Upper lobe of right lung (tissue), 1 donor: ENCODE measurements at places on chromosomes 7 and 10. TPM values are rescaled to one million over a fixed set of nuclear protein-coding genes. Genes with fewer than 3 reads are reported as not detected.

- no peaks in the 10 kb centered on the region for H3K27me3 ChIP-seq
- H3K36me3 ChIP-seq, result peaks cover 25% of the 10 kb centered on the region
- no peak overlapping the region for H3K27ac ChIP-seq
- no peaks in the 10 kb centered on the region for H3K4me1 ChIP-seq
These were observed 8.9 kb downstream of the AKR1E2 start for GRCh38 chr10:4834898-4835405.

DNA sequence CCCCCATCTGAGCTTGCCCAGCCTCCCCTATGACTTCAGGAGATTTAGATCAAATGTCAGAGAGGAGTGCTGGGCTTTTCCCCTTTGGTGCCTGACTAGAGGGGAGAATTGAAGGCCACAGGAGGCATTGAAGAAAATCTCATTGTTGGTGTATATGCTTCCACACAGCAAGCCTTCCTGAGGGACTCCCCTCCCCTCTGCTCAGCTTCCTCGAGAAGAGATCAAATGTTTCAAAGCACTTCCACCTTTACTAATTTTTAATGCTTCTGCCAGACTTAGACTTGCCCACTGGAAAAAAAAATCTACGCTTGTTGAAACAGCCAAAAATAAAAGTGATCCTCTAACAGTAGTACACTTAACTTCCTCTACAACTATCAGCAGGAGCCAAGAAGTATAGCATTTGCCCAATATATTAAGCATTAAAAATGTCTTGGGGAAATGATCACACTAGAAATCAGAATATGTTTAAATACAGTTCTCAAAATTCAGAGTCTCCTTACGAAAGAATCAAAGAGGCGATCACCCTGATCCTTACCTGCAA lies 79.3 kb downstream of the FZD1 start:
- no peaks in the 10 kb centered on the region for H3K27me3 ChIP-seq
- no peak overlapping the region for H3K4me3 ChIP-seq
- H3K4me1 ChIP-seq, result peaks cover 18% of the 10 kb centered on the region
- H3K27ac ChIP-seq, result no peak overlapping the region
- no peak for DNase-seq

DNA sequence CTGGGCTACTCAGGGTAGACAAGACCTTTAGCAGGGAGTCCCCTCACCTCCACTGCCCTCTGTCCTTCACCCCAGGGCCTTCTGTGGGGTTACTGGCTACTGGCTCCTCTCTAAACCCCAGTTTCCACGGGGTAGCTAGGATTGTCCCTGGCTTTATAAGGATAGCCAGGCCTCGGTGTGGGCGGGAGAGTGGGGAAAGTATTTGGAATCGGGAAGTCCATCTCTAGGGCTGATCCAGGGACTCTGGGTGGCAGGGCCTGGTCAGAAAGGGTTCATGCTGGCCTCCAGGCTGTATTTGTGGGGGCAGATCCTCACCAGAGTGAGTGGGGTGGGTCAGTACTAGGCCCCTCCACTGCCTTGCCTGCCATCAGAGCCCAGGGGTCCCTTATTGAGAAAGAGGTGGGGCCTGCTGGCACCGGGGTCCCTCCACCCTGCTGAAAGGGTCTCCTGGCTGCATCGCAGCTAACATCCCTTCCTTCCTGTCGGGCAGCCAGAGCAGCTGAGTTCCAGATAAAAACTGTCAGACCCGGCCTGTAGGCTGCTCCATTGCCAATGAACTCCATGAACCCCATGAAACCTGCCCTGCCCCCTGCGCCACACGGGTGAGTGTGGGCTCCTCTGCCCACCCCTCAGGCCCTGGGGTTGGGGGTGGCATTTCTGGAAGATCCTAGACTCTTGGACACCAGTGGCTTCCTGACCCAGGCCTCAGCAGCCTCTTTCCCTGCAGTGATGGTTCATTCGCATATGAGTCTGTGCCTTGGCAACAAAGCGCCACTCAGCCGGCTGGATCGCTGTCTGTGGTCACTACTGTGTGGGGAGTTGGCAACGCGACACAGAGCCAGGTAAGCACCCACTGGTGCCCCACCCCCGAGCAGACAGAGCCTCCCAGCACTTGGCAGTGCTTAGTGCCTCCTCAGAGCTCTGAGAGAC lies 7.3 kb downstream of the ZMIZ2 start:
- peaks cover 35% of the 10 kb centered on the region for H3K36me3 ChIP-seq
- peaks cover 41% of the 10 kb centered on the region for H3K4me1 ChIP-seq
- no peaks in the 10 kb centered on the region for H3K27me3 ChIP-seq
- DNase-seq, result peak; percentile 66
- peak overlapping the region; percentile 60 for H3K27ac ChIP-seq
- H3K4me3 ChIP-seq, result no peak overlapping the region

GRCh38 chr10:131556061-131556896 lies 244.8 kb upstream of the TCERG1L start:
- H3K36me3 ChIP-seq, result no peaks in the 10 kb centered on the region
- H3K27me3 ChIP-seq, result no peaks in the 10 kb centered on the region
- no peak overlapping the region for H3K27ac ChIP-seq

DNA sequence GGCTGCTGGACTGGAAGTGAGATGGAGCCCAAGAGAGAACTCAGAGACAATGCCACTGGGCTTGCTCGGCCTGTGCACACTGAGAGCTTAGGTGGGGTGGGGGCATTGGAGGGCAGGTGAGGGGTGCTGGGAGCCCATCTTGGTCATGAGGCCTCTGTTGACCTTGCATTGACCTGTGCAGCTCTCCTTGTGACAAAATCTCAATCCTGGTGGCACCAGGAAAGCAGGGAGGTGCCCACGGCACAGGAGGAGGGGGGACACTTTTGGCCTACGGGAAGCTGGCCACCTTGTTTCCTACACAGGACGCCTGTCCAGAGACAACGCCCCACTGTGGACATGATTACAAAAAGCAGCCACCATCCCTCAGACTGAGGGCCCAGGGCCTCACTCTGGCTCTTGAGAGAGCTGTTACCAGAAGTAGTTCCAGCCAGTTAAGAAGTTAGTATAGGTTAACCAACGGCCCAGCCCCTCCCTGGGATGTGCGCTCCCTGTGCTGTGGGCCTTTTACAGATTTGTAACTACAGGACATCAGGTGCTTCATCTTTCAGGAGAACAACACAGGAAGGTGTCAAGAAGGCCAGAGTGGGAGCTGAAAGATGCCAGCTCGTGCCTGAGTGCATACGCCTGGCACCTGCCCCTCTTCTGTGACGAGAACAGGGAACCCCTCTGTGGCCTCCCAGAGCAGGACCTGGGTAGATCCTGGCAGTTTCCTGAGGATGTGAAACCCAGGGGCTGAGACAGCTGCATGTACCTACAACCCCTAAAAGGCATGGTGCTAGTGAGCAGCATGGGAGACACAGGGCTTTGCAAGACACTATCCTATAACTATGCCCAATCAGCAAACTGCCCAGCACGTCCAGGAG lies 10.3 kb downstream of the PKD1L1 start:
- H3K27ac ChIP-seq, result no peak overlapping the region
- H3K36me3 ChIP-seq, result no peaks in the 10 kb centered on the region
- no peak overlapping the region for H3K4me3 ChIP-seq
- DNase-seq, result no peak
- H3K27me3 ChIP-seq, result no peaks in the 10 kb centered on the region
- H3K4me1 ChIP-seq, result peaks cover 23% of the 10 kb centered on the region

GRCh38 chr10:30743586-30743985 lies 114.0 kb upstream of the LYZL2 start:
- peaks cover 3% of the 10 kb centered on the region for H3K4me1 ChIP-seq
- H3K27ac ChIP-seq, result peak overlapping the region; percentile 24
- no peaks in the 10 kb centered on the region for H3K36me3 ChIP-seq
- DNase-seq, result no peak

Gene AKR1C2
- total RNA-seq, result 22.5 TPM
